ENCODE measurements at places on chromosomes 3 and 15.

GRCh38 chr3:188712248-188712924, 459.4 kb upstream of the TPRG1 start:
- DNase-seq, result no peak

- no peak for DNase-seq
Observed at GRCh38 chr3:184320104-184320445, 5.7 kb downstream of the EIF4G1 start.

DNA sequence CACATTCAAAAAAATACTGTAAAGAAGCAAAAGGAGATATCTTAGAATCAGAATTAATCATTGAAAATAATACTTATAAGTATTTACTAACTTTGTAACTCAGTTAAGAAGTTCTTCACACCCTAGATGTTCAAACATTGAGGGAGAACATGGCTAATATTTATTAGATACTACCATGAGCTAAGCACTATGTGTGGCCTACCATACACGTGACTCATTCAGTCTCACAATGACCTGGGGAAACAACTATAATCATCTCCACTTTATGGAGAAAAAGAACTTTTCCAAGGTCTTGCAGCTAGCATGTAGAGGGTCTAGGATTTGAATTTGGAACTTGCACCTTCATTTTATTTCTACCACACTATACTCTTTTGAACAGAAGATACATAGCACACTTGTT, 361.9 kb upstream of the CFAP20DC start:
- DNase-seq, result no peak

GRCh38 chr3:107430996-107431245, 53.7 kb downstream of the CCDC54 start:
- DNase-seq, result no peak

GRCh38 chr15:83516935-83517334, 69.8 kb downstream of the SH3GL3 start:
- no peak for DNase-seq

DNA sequence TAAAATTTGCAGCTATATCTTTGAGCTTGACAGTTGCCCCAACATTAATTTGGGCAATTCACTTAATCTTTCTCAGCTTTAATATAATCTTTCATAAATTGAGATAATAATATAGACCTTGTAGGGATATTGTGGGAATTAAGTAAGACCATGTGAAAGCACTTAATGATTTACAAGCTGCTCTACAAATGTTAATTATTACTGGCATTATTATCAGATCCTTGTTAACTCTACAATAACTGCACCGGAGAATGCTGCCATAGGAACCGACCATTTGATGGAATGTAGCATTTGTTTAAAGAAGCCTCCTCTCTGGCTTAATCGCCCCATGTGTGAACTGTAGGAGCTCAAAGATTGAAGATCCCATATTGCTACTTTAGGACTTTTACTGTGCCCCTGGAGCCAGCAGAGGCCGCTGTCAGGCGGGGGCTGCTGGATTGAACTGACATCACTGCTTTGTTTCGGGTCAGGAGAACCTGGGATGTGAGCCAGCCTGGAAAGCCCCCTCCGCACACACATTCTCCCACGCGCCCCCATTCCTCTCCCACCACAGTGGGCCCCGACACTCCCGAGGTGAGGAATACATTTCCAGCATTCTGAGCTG, 154.2 kb upstream of the TNIK start:
- no peak for DNase-seq

GRCh38 chr3:108311797-108312196, 15.4 kb downstream of the HHLA2 start:
- DNase-seq, result no peak

DNA sequence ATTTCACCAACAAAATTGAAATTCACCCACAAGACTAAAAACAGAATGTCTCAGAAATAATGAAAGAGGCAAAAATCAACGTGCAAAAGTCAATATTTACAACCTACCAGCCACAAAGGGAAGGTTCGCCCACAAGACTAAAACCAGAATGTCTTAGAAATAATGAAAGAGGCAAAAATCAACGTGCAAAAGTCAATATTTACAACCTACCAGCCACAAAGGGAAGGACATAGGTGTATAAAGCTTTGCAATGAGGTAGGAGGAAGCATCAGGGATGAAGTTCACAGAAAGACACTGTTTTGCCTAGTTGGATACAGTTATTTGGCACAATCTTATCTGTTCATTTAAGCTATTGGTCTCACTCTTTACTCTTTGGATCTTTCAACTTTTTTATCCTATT, 14.3 kb downstream of the OXTR start:
- no peak for DNase-seq

DNA sequence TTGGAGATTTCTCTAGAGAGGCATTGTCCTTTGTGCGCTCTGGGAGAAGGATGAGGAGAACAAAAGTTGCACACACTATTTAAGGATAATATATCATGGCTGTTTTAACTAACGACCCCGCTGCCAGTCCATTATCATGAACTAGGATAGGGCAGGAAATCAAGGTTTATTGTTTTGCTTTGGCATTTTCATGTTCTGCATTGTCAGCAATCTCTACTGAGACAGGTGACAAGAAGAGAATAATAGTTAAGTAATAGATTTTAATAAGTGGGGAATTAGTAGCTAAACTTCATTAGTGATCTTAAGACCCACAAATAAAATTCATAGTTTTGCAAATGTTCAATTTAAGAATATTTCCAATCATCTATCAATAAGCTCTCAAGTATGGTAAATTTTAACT, 20.6 kb upstream of the GMNC start:
- no peak for DNase-seq

DNA sequence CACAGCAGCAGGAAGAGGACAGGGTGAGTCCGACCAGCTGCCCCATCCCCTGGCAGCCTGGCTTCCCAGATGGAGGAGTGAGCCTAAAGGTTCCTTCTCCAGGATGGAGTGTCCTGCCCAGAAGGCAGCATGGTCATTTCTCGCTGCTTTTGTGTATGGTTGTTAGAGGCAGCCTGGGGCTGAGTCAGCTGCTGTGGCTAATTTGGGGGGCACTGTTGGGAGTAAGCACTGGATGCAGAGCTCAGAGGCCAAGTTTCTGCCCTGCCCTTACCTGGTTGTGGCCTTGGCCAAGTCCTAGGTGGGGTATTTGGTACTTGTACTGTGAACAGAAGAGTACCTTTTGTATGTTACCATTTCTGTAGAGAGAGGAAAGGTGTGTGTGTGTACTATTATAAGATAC, 78.6 kb downstream of the ADAMTS7 start:
- no peak for DNase-seq

DNA sequence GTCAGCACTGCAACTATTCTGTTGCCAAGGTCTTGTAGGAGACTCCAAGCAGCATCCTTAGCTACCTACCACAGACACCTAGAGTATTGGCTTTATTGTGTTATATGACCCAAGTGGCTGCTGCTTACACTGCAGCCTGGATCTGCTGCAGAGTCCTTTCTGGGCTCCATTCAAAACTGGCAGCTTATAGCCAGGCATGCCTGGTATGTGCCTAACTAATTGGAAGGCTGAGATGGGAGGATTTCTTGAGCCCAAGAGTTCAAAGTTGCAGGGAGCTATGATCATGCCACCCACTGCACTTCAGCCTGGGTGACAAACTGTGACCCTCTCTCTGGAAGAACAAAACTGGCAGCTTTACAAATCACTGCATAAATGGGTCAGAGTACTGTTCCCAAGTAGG, 8.6 kb downstream of the NDUFB4 start:
- DNase-seq, result no peak

GRCh38 chr15:77138167-77138522, 67.2 kb upstream of the TSPAN3 start:
- no peak for DNase-seq

- peak; percentile 29 for DNase-seq
Observed at GRCh38 chr3:39260957-39261356, 18.9 kb downstream of the CX3CR1 start.

DNA sequence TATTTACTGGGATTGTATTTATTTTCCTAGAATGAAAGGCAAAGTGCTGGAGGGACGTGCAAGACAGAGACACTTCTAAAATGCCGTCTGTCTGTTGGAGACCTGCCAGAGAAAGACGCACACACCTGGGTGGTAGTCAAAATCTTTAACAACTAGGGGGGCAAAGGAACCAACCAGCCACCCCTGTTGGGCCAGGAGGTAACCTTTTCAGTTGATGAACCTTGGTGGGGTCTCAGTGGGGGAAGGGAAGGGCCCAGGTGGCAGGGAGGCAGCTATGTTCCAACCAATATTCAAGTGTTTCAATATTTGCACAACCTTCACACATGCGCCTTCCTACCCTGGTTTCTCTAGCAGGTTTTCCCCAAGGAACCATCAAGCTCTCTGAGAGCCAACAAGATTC, 99.0 kb downstream of the MEGF11 start:
- DNase-seq, result no peak

- no peak for DNase-seq
Observed at GRCh38 chr3:52494445-52494844, 693 bp upstream of the STAB1 start.

DNA sequence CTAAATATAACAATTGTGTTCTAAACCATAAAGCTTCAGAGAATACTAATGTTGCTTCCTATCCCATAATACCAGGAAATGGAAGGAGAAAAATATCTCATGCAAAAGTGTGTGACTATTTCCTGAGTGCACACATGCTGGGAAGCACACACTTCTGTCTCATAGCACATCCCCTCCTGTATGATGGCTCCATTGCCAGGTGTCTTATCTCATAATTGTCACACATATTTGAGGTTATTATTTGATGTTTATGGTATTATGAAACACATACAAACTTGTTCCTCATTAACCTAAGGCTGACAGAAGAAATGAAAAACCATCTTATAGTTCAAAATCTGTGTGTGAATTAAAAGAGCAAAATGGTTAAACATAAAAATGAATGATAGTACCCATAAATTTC, 65.4 kb downstream of the SERP1 start:
- DNase-seq, result no peak

DNA sequence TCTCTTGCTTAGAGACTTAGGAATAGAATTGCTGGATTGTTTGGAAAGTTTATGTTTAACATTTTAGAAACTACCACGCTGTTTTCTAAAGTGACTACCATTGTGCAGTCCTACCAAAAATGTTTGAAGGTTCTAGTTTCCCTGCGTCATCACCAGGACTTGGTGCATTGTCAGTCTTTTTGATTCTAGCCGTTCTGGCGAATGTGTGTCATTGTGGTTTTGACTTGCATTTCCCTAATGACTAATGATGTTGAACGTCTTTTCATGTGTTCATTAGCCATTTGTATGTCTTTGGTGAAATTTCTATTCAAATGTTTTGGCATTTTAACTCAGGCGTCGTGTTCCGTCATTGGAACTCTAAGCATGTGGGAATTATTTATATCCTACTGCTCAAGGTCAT, 58.0 kb downstream of the CHD2 start:
- DNase-seq, result no peak

- no peak for DNase-seq
Observed at GRCh38 chr3:73448041-73448440, 176.7 kb downstream of the PDZRN3 start.

DNA sequence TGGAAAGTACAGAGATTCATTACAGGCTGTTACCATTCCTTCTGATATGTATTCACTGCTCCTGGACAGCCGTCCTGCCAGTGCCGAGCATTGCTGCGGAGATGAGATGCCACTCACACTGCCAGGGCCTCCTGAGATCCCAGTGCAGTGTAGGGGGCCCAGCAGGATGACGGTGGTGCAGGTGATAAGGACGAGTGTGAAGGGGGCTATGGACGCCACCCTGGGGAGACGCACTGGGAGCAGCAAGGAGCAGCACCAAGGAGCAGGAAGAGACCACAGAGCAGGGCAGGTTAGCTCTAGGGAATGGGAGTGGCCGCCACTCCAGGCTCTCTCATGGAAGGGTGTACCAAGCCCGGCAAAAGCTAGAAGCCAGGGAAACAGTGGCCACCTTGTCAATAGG, 4.0 kb upstream of the KLF15 start:
- no peak for DNase-seq

DNA sequence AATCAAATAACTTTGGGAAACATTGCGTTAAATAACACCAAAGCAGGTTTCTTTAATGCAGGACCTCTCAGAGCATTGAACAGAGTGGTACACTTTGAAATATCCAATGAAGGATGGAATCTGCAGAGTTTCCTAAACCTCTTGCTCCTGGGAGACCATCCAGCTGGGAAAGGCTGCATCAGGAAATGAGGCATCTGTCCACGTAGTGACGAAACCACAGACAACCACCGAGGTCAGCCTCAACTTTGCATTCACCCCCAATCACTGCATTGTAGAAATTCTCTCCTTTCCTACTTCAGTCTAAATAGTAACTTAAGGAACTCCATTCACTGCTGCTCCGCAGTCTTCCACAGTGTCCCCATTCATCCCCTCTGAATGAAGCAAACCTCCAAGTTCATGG, 41.5 kb upstream of the CDV3 start:
- DNase-seq, result no peak

- DNase-seq, result no peak
Observed at GRCh38 chr15:57762302-57762701, 55.8 kb downstream of the POLR2M start.

DNA sequence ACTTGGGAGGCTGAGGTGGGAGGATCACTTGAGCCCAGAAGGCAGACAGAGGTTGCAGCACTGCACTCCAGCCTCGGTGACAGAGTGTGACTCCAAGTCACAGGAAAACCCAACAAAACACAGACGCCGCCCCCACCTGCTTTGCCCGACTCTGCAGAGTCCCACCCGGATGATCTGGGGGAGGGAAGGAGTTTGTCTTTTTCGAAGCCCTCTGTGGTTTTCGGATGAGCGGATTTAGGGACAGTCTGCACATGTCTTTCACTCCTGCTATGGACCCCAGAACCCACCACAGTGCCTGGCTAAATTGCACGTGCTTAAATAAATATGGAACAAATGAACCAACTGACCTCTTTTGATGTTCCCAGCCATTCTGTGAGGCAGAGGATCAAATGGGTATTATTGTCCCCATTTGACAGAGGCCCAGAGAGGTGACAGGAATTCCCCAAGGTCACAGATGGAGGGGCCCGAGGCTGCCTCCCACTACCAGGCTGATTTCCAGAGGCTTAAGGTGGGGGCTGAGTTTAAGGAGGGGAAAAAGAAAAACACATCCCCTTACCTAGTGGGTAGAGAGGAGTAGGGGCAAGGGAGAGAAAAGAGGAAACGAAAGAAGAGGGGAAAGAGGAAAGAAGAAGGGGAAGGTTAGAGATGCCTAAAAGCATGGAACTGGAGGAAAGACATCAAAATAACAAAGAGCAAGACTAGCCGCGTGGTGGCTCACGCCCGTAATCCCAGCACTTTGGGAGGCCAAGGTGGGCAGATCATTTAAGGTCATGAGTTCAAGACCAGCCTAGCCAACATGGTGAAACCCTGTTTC, 59.4 kb upstream of the TFRC start:
- no peak for DNase-seq

- no peak for DNase-seq
Observed at GRCh38 chr3:71172951-71173350, 410.6 kb downstream of the FOXP1 start.

DNA sequence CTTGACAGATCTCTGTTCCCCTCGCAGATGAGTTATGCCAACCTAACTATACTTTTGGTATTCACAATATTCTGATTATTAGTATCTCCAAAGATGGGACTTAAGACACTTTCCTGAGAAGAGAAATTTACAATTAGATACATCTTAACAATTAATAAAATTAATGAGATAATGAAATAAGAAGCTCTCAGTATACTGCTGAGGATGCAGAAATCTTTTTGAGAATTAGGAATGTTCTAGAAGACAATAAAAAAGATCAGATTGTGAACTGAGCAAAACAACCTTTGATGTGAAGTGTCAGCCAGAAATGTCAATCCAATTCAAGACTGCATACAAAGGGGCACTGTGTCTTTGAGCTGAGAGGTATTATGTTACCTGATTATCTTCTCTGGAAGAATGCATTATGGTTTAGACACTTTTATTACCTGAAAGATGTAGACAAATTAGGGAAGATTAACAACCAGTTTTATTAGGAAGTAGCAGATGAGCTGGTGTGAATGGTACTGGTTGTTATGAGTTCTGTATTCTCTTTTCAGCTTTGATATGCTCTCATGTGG, 262.9 kb downstream of the TIGIT start:
- DNase-seq, result no peak

Measured in stimulated activated CD4-positive, alpha-beta T cell treated with anti-CD3 and anti-CD28 coated beads, TNF-alpha, amount 100 ng/mL, for 4 hours (primary cell).